ENCODE measurements at places on chromosomes 6 and 20.

- H3K4me3 ChIP-seq, result no peak overlapping the region
- no peaks in the 10 kb centered on the region for H3K36me3 ChIP-seq
- H3K27me3 ChIP-seq, result no peaks in the 10 kb centered on the region
- no peak overlapping the region for H3K27ac ChIP-seq
Measured at GRCh38 chr6:107400616-107401147, 58.7 kb downstream of the PDSS2 start.

DNA sequence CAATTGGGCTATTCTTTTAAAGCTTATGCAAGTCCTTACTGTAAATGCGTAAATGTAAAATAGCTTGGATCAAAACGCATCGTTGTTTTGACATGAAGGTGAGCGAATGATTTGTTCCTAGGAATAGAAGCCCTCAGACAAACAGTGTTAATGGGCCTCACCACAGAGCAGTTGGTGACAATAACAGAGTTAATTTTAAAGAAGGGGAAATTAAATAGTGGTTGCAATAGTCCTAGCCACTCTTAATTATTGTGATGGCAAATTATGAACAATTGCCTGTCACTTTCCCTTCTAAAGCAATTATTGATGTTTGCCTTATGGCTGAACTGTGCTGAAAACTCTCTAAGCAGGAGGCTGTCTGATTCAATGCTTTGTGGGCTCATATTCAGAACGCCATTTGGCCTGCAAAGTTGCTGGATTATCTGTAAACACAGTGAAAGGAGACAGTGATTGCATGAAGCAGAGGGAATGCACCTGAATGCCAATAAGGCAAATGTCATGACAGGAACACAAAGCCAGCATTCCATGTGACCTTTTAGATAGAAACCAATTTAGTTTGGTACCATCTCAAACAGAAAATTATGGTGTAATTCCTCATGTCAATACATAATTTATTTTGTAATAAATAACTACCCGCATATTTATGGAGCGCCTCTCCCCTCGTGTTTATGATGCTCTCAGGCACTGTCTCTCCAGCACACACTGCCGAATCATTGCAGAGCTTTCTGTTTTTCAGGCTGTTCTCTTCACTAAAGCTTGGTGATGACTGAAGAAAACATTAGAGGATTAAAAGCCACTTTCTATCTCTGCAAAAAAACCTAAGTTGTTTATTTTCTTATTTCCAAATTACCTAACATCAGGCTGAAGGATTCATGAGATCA, 387.5 kb downstream of the HACE1 start:
- H3K27ac ChIP-seq, result no peak overlapping the region
- peaks cover 6% of the 10 kb centered on the region for H3K4me1 ChIP-seq
- no peak overlapping the region for H3K4me3 ChIP-seq

DNA sequence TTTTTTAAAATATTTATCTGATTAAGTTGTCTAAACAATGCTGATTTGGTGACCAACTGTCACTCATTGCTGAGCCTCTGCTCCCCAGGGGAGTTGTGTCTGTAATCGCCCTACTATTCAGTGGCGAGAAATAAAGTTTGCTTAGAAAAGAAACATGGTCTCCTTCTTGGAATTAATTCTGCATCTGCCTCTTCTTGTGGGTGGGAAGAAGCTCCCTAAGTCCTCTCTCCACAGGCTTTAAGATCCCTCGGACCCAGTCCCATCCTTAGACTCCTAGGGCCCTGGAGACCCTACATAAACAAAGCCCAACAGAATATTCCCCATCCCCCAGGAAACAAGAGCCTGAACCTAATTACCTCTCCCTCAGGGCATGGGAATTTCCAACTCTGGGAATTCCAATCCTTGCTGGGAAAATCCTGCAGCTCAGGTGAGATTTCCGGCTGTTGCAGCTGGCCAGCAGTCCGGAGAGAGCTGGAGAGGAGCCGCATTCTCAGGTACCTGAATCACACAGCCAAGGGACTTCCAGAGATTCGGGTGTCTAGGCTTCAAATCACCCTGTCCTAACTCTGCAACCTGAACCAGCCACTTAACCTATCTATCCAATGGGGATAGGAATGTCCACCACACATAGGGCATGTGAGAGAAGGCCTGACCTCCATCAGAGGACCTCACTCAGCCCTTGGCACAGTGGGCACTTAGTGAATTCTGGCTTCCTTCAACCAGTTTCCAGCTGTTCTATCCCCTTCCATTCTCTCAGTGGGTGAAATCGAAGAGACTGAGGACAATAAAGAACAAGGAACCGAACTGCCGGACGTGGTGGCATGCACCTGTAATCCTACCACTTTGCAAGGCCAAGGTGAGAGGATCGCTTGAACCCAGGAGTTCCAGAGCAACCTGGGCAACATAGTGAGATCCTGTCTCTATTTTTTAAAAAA, 3.1 kb downstream of the TNF start:
- H3K36me3 ChIP-seq, result no peaks in the 10 kb centered on the region
- peak overlapping the region; percentile 58 for H3K27ac ChIP-seq
- peak; percentile 96 for DNase-seq
- peaks cover 5% of the 10 kb centered on the region for H3K4me1 ChIP-seq

DNA sequence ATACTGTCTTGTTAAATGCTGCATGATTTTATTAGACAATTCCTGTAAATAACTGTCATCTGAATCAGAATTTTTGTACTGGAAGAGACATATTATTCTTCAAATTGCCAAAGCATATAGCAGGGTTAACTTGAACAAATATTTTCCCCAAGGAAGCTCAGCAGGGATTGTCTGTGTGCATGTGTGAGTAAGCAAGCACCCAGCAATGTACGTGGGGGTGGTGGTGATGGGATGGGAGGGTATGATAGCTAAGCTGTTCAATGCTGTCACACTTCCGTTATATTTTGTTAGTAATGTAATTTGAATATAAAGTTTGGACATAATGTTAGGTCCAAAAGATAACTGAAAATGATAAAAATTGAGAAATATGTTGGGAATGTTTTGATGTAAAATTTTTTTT, 118.1 kb downstream of the MYB start:
- H3K27ac ChIP-seq, result no peak overlapping the region
- no peak for DNase-seq
- no peak overlapping the region for H3K4me3 ChIP-seq
- no peaks in the 10 kb centered on the region for H3K36me3 ChIP-seq
- no peaks in the 10 kb centered on the region for H3K27me3 ChIP-seq

DNA sequence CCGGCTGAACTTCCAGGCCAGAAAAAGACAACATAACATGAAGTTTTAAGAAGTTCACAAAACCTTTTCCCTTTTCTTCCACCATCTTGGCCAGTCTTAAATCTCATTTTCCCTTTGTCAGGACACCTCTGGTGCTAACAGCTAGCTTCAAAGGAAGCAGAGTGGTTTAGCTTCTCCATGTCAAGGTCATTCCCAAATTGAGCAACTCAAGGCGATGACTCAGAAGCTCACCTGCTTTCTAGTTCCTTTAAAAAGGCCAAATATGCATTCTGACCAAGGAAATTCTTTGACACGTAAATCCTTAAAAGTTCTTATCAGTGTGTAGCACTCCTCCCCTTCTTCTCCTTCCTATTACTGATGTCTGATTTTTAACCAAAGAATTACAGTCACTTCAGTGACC, 69.6 kb upstream of the VGLL2 start:
- H3K4me1 ChIP-seq, result no peaks in the 10 kb centered on the region
- DNase-seq, result peak; percentile 53
- no peak overlapping the region for H3K27ac ChIP-seq
- H3K4me3 ChIP-seq, result no peak overlapping the region

DNA sequence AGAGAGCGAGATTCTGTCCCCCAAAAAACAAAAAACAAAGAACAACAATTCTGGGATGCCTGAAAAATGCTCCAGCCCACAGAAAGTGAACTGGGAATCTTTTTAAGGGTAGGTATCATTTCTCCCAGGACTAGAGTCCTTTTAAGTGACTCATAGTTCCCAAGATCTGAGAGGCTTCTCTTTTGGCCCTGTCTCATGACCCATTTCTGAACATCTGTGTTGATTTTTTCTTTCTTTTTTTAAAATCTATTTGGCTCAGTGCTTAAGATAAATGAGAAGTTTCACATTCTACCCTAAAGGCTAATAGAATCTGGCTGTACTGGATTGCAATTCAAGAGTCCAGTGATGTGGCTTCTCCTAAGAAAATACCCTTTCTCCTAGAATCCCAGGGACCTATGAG, 217.6 kb upstream of the FOXQ1 start:
- no peaks in the 10 kb centered on the region for H3K27me3 ChIP-seq
- H3K27ac ChIP-seq, result no peak overlapping the region
- H3K4me3 ChIP-seq, result no peak overlapping the region
- H3K4me1 ChIP-seq, result no peaks in the 10 kb centered on the region

DNA sequence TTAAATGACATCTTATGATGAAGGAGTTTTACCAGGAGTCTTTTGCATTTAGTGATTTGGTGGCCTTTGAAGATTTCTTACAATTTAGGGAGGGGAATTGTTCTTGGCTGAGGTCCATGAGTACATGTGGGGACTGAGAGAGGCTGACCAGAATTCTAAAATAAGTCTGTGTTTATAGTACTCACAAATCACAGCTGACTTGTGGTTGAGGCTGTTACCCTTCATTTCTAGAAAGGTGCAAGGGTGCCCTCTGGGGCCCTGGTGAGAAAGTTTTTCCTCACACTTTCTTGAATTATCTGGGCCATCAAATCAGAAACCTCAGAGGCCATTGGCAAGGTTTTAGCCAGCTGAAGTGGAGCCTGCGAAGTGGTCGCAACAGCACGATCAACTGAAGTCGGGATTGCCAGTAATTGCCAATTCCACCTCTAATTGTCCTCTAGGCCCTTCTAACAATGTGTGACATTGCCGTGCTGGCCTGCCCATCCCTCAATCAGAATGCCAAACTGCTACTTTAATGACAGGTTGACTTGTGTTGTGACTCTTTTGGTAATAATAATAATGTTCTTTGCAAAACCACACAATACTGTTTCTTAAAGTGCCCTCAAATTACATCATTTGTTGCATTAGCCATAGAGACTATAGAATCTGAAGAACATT, 221.6 kb downstream of the OGFRL1 start:
- H3K4me1 ChIP-seq, result no peaks in the 10 kb centered on the region
- no peaks in the 10 kb centered on the region for H3K36me3 ChIP-seq
- H3K27ac ChIP-seq, result no peak overlapping the region
- DNase-seq, result peak; percentile 82

- no peak overlapping the region for H3K4me3 ChIP-seq
- no peaks in the 10 kb centered on the region for H3K27me3 ChIP-seq
- no peak overlapping the region for H3K27ac ChIP-seq
- H3K4me1 ChIP-seq, result no peaks in the 10 kb centered on the region
Measured at GRCh38 chr20:11748436-11748835, 169.3 kb upstream of the BTBD3 start.

DNA sequence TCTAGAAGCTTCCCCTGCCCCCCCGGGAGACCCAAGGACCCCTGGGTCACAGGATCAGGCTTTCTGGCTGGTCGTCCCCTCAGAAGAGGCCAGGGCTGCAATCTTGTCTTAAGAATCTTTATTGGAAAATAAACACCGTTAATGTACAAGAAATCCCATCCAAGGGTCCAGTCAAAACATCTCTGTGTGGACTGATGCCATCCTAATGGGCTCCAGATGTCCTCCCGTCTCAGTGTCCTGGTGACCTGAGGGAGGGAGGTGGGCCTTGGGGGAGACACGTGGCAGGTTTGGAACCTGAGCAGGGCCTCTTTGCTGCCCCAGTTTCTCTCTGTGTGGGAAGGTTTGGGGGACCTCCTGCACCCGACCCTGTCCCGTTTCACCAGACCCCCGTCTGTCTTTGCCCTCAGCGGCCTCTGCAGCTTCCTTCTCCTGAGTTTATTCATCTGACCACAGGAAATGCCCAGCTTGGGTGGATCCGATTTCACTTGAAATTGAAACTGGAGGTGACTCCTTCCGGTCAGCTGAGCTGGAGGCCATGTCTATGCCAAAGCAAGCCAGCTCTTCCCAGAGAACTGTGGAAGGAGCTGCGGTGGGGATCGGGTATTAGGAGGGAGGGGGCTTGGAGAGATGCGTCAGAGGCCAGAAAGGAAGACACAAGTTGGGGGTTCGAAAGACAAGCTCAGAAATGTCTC, 75.1 kb downstream of the SLC2A10 start:
- no peak overlapping the region for H3K27ac ChIP-seq
- H3K4me3 ChIP-seq, result no peak overlapping the region
- H3K27me3 ChIP-seq, result no peaks in the 10 kb centered on the region
- H3K4me1 ChIP-seq, result no peaks in the 10 kb centered on the region

DNA sequence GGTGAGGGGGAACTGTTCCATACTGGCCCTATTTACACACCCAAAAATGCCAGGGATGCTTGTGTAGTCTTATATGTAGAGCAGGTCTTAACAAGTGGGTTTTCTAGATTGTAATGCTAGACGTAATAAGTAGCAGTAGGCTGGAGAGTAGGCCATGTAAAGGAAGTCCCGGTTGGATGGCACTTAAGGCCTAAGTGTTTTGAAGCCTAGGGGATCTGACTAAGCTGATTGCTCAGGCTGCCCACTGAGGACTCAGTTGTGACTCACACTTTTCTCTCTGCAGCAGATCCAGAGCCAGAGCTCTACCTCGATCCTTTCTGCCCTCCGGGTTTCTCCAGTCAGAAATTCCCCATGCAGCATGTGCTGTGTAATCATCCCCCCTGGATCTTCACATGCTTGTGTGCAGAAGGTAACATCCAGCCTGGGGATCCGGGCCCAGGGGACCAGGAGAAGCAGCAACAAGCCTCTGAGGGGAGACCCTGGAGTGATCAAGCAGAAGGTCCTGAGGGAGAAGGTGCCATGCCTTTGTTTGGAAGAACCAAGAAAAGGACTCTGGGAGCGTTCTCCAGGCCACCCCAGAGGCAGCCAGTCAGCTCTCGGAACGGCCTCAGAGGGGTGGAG, 26.6 kb downstream of the ZNF133 start:
- no peak for DNase-seq
- no peaks in the 10 kb centered on the region for H3K4me1 ChIP-seq
- H3K27me3 ChIP-seq, result no peaks in the 10 kb centered on the region
- H3K4me3 ChIP-seq, result no peak overlapping the region
- H3K27ac ChIP-seq, result no peak overlapping the region

DNA sequence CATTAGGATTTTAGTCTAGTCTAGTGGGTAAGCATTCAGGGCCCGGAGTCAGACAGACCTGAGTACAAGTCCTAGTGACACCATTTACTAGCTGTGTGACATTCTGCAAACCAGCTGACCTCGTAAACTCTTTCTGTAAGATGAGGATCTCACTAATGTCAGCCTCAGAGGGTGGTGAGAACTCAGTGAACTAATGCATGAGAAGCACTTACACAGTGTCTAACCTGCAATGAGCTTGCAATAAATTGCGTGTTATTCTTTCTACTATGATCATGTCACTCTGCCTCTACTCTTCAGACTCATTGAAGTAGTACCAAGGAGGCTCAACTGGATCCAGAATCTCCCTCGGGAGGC, 41.1 kb upstream of the ZNF831 start:
- H3K4me3 ChIP-seq, result no peak overlapping the region
- H3K27me3 ChIP-seq, result no peaks in the 10 kb centered on the region
- H3K36me3 ChIP-seq, result no peaks in the 10 kb centered on the region
- DNase-seq, result no peak
- no peak overlapping the region for H3K27ac ChIP-seq

GRCh38 chr6:68447112-68447511, 188.0 kb upstream of the ADGRB3 start:
- DNase-seq, result peak; percentile 32
- no peaks in the 10 kb centered on the region for H3K4me1 ChIP-seq
- H3K27me3 ChIP-seq, result no peaks in the 10 kb centered on the region
- H3K4me3 ChIP-seq, result no peak overlapping the region
- H3K36me3 ChIP-seq, result no peaks in the 10 kb centered on the region

- peak; percentile 69 for DNase-seq
- H3K4me1 ChIP-seq, result no peaks in the 10 kb centered on the region
- H3K27ac ChIP-seq, result no peak overlapping the region
- H3K4me3 ChIP-seq, result no peak overlapping the region
Measured at GRCh38 chr6:10347561-10348327, 67.1 kb downstream of the TFAP2A start.

- DNase-seq, result no peak
- no peaks in the 10 kb centered on the region for H3K36me3 ChIP-seq
- H3K27me3 ChIP-seq, result no peaks in the 10 kb centered on the region
- H3K4me3 ChIP-seq, result no peak overlapping the region
Measured at GRCh38 chr20:16485401-16485800, 87.8 kb downstream of the KIF16B start.

Measured in mesendoderm (in vitro differentiated cells).